Activated CD4-positive, alpha-beta T cell treated with anti-CD3 and anti-CD28 coated beads, Interleukin-2, amount 10 ng/mL, durations not matched to agents 24 days and 14 days (primary cell): ENCODE measurements at places on chromosomes 3 and 15. TPM values are rescaled to one million over a fixed set of nuclear protein-coding genes. Genes with fewer than 3 reads are reported as not detected.
A peak's percentile ranks its signal among the peaks of the same experiment; 100 is the strongest.

DNA sequence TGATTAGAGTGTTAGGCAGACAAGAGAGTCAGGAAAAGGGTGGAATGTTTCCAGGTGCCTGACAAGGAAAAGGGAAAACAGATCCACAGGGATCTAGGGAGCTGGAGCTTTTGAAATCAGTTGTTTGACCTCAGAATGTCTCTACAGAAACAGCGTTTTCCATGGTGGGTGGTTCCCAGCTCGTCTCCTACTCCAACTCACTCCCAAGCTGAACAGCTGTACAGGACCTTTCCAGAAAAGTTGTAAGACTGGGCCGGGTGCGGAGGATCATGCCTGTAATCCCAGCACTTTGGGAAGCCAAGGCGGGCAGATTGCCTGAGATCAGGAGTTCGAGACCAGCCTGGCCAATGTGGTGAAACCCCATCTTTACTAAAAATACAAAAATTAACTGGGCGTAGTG lies 55.7 kb upstream of the RYK start:
- no peak overlapping the region for H3K4me3 ChIP-seq
- H3K27me3 ChIP-seq = peaks cover 71% of the 10 kb centered on the region
- no peak for DNase-seq
- peaks cover 2% of the 10 kb centered on the region for H3K4me1 ChIP-seq

ATP10A gene
- total RNA-seq = 42.7 and 48.0 TPM in 2 replicates

DNA sequence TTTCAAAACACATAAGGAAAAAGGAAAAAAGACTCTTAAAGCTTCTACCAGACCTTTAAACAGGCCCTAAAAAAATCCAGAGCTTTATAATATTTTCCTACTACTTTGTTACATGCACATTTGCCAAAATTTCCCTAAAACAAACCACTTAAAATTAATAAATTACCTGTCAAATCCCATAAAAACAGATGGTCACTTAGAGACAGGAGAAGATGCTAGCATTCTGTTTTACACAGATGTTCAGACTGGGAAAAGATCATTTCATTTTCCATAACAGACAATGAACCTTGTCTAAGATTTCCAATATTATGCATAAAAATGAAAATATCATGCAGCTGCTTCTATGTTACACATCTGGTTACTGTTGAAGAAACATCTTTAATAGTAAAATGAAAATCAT lies 66.6 kb downstream of the SUCLG2 start:
- peaks cover 9% of the 10 kb centered on the region for H3K4me1 ChIP-seq
- H3K27me3 ChIP-seq = no peaks in the 10 kb centered on the region
- H3K27ac ChIP-seq = no peak overlapping the region
- peaks cover 62% of the 10 kb centered on the region for H3K36me3 ChIP-seq

LTK gene
- not detected in 2 replicates for total RNA-seq

- H3K27ac ChIP-seq = no peak overlapping the region
- DNase-seq = peak; percentile 83
- peaks cover 29% of the 10 kb centered on the region for H3K27me3 ChIP-seq
- no peak overlapping the region for H3K4me3 ChIP-seq
- H3K36me3 ChIP-seq = no peaks in the 10 kb centered on the region
- peaks cover 10% of the 10 kb centered on the region for H3K4me1 ChIP-seq
Measured at GRCh38 chr15:81410318-81410753, 36.3 kb upstream of the TMC3 start.

RETNLB gene
- total RNA-seq = not detected in 2 replicates

CHDH gene
- total RNA-seq = 0.62 and 0.75 TPM in 2 replicates

DNA sequence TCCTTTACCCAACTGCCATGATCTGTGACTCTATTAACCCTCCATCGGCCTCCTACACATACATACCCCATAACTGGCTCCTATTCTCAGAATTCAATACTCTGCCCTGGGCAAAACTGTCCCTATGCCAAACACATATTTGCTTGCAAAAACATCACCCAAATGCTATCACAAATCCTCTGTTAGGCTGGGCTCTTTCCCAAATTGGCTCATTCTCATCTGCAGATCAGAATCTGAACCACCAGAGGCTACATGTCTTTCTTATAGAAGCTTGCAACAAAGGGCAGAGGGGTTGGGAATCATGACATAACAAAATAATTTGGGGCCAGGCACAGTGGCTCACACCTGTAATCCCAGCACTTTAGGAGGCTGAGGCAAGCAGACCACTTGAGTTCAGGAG lies 45.4 kb upstream of the GOLM2 start:
- peaks cover 7% of the 10 kb centered on the region for H3K27me3 ChIP-seq
- H3K27ac ChIP-seq = no peak overlapping the region
- H3K36me3 ChIP-seq = no peaks in the 10 kb centered on the region
- no peaks in the 10 kb centered on the region for H3K4me1 ChIP-seq
- H3K4me3 ChIP-seq = no peak overlapping the region

DNA sequence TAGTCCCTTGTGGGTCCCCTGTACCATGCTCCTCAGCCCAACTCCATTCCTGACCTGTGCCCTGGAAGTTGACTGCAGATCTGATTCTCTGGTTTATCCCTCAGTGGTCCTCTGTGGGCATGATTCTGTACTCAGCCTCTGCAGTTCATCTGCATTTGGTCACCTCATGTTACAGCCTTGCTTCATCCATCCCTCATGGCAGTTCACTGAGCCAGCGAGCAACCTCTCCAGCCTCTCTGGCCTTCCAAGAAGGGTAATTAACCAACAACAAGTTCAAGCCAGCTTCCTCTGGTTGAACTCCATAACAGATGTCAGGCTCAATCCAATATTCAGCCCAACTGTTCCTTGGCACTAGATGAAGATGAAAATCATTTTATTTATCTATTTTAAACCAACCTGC lies 509.5 kb downstream of the NTRK3 start:
- H3K36me3 ChIP-seq = no peaks in the 10 kb centered on the region
- no peak overlapping the region for H3K27ac ChIP-seq
- no peak overlapping the region for H3K4me3 ChIP-seq
- DNase-seq = no peak

DNA sequence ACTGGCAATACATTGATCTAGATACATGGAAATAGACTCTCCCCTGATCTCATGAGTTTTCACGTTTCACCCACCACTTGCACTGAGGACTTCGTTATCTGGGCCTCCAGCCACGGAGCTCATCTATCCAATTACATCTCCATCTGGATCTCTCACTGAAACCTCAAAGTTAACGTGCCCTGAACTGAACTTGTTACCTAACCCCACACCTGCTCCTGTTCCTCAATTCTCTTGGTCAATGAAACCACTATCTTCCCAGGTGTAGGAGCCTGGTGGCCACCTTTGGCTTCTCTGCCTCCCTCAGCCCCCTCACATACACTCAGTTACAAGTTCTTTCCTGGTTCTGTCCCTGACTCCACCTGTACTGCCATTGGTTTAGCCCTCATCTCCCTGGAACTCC lies 9.7 kb downstream of the DGKG start:
- H3K36me3 ChIP-seq = no peaks in the 10 kb centered on the region
- no peak for DNase-seq
- H3K4me1 ChIP-seq = no peaks in the 10 kb centered on the region
- H3K27me3 ChIP-seq = peaks cover 14% of the 10 kb centered on the region
- H3K4me3 ChIP-seq = no peak overlapping the region
- H3K27ac ChIP-seq = no peak overlapping the region

- H3K27me3 ChIP-seq = no peaks in the 10 kb centered on the region
- no peaks in the 10 kb centered on the region for H3K4me1 ChIP-seq
- no peak overlapping the region for H3K4me3 ChIP-seq
- DNase-seq = no peak
- H3K36me3 ChIP-seq = no peaks in the 10 kb centered on the region
- no peak overlapping the region for H3K27ac ChIP-seq
Measured at GRCh38 chr3:154954757-154955156, 125.4 kb upstream of the MME start.

GRCh38 chr3:93969443-93969842 lies 4.3 kb downstream of the PROS1 start:
- H3K4me1 ChIP-seq = peaks cover 10% of the 10 kb centered on the region
- H3K27me3 ChIP-seq = peaks cover 9% of the 10 kb centered on the region
- H3K4me3 ChIP-seq = no peak overlapping the region
- H3K36me3 ChIP-seq = no peaks in the 10 kb centered on the region

TEX9 gene
- total RNA-seq = 0.35 and 1.6 TPM in 2 replicates

DNA sequence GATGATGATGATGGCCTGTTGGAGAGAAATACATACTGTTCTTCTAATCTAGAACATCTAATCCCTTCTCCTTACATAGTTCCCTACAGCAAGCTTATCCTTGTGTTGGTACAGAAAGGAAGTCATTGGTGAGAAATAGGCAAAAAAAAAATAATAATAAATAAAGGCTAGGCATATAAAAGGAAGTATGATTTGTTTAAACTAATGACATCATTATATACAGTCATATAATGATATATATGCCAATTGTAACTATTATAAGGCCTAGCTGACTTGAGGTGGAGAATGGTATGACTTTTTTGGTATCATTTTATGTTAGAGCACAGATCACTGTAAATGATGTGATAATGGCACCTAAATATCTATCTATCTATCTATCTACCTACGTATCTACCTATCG lies 142.4 kb downstream of the DUT start:
- H3K4me1 ChIP-seq = no peaks in the 10 kb centered on the region
- H3K27ac ChIP-seq = no peak overlapping the region
- no peak for DNase-seq
- no peak overlapping the region for H3K4me3 ChIP-seq
- no peaks in the 10 kb centered on the region for H3K27me3 ChIP-seq
